ENCODE measurements at places on chromosomes 6 and 20.

DNA sequence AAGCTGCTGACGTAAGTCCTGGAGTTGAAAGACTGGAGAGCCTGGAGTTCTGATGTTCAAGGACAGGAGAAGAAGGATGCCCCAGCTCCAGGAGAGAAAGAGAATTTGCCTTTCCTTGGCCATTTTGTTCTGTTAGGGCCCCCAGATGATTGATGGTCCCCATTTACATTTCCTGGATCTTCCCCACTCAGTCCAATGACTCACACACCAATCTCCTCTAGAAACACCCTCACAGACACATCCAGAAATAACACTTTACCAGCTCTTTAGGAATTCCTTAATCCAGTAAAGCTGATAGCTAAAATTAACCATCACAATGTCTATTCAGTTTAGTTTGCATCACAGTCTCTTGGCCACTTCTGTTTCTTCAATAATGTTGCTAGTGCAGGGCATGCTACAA is 260.2 kb upstream of the IRAK1BP1 start:
- no peak for DNase-seq

GRCh38 chr6:90249458-90249857 is 47.2 kb downstream of the BACH2 start:
- no peak for DNase-seq

DNA sequence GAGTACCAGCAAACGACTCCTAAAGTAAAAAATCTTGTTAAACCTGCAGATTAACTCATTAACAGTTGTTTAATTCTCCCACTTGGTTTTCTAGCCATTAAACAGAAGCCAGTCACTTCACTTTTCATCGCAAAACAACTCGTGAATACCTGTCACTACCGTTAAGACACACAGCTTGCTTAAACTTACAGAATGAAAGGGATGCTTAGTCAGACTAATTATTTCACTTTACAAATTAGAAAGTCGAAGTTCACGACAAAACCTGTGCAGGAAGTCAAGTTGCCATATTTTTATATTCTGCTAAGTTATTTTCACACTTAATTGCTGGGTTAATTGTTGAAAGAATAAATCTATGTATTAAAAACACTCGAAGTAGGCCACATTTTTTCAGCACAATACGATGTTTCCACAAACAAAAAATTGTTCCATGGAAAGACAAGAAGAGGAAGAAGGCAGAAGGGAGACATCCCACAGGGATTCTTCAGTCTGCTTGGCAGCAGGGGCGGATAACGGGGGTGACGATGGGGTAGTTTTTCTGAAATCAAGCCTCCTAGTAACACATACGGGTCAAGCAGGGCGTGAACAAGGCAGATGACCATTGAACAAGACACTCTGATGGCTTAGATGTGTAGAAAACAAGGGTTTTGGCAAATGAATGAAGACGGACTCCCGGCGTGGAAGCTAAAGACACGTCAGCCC is 933 bp downstream of the SSR1 start:
- DNase-seq, result peak; percentile 47

DNA sequence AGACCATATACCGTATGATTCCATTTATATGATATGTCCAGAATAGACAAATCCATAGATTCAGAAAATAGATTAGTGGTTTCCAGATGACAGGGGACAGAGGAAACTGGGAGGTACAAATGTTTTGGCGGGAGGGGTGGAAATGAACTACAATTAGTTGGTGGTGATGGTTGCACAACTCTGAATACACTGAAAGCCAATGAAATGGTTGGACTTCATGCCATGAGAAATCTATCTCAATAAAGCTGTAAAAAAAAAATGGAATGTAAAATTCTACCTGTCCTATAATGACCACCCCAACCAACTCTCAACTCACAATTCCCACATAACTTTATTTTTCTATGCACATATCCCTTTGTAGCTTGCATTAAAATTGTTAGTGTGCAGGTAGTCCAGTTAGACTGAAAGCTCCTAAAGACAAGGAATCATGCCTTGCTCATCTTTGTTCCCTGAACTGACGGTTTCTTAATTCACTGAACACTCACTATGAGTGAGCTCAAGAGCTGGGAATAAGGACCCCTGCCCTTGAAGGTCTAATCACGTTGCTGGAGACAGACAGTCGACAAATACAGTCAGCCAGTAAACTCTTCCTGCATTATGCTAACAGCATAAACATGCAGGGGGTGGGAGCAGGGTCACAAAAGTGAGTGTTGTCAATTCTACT is 1.4 kb downstream of the DCDC2 start:
- no peak for DNase-seq

DNA sequence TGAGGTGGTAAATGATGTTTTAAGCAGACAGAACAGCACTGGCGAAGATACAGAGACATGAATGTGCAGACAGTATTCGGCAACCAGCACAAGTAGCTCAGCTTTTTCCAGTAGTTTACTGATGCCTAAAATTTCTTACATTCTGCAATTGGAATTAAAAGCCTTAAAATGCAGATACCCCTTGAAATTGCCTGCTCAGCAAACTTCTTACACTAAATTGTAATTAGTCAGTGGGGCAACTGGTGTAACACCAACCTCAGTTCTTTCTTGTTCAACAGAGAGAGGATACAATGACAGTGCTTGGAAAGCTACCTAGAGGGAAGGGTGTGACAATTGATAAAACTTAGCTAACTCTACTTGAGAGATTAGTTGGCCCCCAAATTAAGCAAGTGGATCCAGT is 121.1 kb upstream of the ENPP5 start:
- DNase-seq, result no peak

GRCh38 chr6:24919056-24919892 is 16.5 kb downstream of the RIPOR2 start:
- no peak for DNase-seq

- no peak for DNase-seq
Measured at GRCh38 chr6:56538851-56539250, 103.8 kb downstream of the DST start.

GRCh38 chr6:34152042-34152524 is 6.2 kb upstream of the GRM4 start:
- DNase-seq, result no peak

- no peak for DNase-seq
Measured at GRCh38 chr20:20992686-20993360, 113.3 kb downstream of the LINC00237 start.

GRCh38 chr20:9602847-9603183 is 88.4 kb downstream of the LAMP5 start:
- no peak for DNase-seq

DNA sequence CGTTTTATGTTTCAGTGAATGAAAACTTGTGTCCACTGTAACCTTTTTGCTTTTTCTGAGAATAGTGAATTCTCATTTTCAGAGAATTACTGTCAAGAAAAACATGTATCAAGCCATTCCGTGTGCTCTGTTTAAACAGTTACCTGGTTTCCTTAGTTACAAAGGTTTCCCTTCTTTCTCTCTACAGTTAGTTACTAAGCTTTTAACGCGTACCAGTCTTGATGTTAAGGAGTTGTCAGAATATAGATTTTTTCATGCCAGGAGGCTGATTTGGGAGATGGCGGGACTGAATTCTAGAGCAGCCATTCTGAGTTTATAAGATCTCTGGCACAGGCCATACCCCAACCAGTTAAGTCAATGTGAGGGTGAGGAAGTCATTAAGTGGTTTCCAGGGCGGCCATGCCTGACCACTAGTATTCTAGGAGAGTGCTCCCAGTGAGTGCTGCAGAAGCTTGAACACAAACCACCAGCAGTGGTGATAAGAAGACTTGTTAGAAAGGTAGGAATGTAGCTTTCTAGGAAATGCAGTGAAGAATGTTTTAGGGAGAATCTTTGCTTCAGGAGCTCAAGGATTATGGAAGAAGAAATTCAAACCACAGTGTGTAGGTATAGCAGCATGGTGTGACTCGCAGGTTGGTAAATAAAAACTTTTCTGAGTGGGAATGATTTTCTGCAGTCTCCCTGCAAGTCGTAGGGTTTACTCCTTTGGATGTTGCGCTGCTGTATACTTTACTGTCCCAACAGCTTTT is 112.9 kb downstream of the JARID2 start:
- DNase-seq, result no peak

GRCh38 chr6:14265049-14266021 is 147.8 kb downstream of the CD83 start:
- no peak for DNase-seq

DNA sequence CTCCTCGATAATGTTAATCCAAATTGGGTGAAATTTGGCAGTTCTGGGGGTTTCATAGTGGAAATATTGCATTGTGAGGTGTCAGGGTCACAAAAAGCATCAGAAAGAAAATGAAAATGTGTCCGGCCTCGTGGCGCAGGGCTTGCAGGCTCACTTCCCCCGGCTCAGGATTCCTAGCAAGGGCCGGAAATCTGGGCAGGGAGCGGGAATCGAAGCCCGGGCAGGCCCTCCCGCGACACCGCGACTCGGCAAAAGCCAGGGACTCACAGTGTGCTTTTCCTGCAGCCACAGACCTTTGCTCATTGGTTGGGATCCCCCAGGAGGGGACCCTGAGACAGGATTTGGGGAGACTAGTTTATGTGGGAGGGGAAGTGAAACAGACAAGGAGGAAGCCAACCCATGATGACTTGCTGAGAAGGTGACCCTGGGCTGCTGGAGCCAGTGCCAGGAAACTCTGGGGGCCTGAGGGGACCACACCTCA is 847 bp upstream of the CD93 start:
- DNase-seq, result no peak

DNA sequence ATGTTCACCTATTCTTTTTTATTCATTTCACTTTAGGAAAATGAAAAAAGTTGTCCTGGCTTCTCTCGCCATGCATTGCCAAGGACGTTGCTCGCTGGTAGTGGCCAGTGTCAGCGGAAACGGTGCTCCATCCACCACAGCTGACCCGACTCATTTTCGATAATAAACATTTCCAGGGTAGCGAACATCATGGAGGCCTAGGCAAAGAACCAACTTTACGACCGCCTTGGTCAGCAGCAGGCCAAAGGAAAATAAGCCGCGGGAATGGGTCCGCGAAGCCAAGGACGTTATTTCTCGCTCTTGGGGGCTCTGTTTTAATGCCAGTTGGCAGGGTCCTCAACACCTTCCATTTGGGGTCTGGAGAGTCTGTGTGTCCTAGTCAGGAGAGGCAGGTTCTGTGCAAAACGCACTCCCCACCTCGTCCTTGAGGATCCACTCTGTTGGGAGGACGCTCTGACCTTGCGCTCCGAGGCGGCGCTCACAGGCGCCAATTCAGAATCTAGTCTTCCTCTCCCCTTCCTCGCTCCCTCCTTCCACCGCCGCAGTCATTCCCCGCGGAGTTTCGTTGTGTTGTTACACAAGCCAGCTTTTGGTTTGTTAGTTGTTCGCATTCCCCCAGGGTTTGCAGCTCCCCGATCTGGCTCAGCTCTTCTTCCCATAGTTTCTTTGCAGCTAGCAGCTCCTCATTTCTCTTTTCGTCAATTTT is 4.1 kb upstream of the PAX1 start:
- DNase-seq, result no peak

DNA sequence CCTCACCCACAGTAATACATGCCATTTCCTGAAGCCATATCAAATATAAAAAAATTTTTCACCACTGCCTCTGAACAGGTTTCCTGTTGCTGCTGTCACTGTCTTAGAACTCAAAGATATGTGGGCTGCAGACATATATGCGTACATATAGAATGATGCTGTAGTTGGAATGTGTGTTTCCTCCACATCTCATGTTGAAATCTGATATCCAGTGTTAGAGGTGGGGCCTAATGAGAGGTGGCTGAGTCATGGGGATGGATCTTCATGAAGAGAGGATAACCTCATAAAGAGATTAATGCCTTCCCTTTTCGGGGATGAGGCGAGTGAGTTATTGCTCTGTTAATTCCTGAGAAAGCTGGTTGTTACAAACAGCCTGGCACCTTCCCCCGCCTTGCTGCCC is 7.7 kb upstream of the SCP2D1 start:
- no peak for DNase-seq

GRCh38 chr6:53192682-53193188 is 44.1 kb upstream of the GCM1 start:
- DNase-seq, result no peak

DNA sequence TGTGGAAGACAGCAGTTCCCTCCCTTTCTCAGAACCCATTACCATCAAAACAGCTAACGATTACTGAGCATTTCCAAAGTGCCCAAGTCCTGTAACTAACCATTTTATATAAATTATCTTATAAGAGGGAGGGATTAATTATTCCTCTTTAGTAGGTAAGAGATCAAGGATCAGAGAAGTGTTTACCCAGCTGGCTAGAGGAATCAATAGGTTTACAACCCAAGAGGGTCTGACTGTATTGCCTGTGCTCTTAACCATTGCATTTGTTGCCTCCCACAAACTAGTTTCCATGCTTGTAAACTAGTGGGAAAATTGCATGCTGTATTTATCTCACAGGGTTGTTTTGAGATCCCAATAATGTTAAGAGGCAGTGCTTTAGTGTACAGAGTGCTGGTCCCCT is 3.7 kb upstream of the DBNDD2 start:
- DNase-seq, result no peak

DNA sequence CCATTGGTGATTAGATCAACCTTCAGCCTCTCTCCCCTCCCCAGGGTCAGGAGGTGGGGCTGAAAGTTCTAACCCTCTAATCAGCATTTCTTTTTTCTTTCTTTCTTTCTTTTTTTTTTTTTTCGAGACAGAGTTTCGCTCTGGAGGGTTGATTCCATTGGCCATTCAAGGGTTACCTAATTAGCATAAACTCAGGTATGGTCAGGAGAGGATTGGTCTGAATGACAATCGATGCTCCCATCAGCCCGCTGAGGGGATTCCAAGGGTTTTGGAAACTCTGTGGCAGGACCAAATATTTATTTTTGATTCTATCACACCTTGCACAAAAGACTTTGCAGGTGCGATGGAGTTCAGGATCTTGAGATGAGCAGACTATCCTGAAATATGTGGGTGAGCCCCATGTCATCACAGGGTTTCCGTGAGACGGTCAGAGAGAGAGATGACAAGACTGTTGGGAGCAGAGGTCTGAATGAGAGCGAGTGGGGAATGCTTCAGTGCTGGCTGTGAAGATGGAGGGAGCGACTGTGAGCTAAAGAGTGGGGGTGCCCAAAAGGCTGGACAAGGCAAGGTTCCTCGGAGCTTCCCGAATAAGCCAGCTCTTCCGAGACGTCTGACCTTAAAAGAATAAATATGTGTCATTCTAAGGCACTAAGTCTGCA is 107.1 kb downstream of the BMP7 start:
- no peak for DNase-seq

DNA sequence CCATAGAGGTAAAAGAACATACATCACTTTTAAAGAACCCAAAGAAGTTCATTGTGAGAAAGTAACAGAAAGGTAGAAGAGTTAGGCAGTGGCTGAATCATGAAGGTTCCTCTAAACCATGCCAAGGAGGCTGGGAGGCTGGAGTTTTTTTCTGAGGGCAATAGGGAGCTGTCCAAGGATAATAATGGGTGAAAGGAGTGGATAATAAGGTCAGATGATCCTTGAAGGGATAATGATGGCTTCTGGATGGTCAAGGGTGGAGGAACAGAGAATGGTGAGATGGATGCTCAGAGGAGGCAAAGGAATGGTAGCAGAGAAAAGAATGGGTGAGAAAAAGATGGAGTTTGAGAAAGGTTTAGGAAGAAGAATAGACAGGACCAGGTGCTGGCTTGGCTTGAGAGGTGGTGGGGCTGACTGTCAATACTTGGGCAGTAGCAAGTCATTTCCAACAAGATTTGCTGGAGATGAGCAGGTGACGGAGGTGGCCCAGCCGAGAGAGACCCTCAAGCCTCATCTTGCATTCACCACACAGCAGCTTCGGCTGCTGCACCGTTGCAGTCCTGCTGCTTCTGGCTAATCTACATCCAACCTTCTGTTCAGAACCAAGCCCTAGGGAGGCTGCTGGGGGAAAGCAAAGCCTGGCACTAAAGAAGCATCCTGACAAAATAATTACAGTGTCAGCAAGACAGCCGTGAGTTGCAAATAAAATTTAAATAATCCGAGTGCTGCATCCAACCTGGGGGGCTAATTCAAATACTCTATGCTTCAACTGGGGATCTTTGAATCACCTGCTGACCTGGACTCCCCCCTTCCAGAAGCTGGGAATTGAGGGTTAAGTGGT is 131.2 kb upstream of the KCNG1 start:
- DNase-seq, result no peak

Measured in RPMI8226 (cell line).